ENCODE measurements at places on chromosomes 5 and 9. TPM values are rescaled to one million over a fixed set of nuclear protein-coding genes. Genes with fewer than 3 reads are reported as not detected.

DNA sequence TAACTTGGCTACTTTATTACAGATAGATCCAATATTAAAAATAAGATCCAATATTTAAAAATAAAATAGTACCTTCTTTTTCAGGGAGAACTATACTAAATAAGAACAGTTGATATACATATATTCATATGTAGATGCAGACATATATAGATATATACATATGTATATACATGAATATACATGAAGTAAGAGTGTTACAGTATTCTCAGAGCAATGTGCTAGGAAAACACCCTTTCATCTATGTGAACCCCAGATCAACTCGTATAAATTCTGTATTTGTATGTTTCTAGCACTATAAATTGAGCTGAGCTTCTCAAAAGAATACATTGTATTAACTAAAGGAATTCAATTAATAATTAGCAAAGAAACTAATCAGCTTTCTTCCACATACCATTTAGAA, 287.6 kb downstream of the PDE4D start:
- no peak for DNase-seq

The C9orf40 gene
- 18.1 TPM for total RNA-seq

DNA sequence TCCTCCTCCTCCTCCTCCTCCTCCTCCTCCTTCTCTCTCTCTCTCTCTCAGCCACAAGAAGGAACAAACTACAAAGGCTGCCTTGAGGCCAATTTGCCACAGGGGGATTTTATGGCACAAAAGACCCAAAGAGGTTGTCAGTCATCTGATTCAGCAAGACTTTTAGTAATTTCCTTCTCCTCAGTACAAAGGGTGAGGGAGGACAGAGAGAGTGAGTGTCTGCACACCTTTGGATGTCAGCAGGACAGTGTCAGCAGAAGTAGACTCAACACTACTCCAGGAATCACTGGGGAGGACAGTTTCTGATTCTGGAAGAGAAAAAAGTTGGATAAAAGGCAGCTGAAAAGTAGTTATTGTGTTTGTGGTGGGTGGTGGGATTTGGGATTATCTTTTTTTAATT, 13.6 kb downstream of the TIMD4 start:
- no peak for DNase-seq

GRCh38 chr5:136016945-136017530, 11.8 kb upstream of the TGFBI start:
- peak; percentile 100 for DNase-seq

The TRIM7 gene
- 1.5 TPM for total RNA-seq

The PTRH1 gene
- 28.8 TPM for total RNA-seq

The HMCN2 gene
- total RNA-seq: 12.1 TPM

The CDH9 gene
- total RNA-seq: not detected

DNA sequence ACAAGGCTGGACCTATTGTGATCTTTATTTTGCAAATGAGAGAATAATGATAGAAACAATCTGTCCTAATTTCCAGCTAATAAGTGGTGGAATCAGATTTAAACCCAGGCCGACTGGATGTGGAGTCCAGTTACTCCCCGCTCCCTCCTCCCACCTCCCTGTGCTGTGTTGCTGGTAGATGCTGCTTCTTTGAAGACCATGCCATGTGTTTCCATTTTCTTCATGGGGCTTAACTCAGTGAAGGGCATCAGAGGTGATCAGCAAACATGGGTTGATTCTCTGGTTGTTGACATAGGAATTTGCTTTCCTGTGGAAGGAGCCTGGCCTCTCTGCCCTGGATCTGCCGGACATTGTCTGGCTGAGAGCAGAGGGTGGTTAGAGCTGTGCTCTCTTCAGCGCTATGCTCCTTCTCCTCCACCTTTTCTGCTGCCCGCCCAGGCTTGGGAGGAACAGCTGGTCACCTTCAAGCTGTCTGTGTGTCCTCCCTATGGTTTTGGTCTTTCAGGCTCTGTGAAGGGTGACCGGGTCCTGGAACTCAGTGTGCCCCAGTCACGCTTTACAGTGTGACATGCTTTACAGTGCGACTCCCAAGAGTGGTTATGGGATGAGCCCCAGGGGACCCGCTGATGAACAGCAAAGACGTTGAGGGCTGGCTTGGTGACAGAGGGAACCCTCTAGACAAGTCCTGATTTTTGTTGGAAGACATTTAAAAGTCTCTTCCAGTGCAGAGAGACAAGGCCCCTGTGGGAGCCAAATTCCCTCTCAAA, 68.4 kb upstream of the RPS23 start:
- no peak for DNase-seq

DNA sequence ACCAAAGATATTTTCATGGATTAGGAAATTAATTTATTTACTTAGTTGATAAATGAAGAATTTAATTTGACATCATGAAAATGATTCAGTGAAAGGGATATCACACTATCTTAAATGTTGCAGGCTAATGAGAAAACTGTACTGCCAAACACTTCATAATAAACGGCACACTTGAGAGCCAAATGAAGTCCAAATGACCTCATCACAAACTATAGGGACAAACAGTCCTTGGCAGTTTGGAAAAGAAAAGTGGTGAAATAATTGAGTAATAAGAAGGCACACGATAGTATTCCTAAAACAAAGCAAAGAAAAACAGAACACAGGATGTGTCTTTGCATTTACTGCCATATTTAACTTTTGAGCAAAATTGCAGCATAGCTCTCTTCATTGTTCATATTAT, 116.9 kb upstream of the TLR4 start:
- peak; percentile 24 for DNase-seq

- no peak for DNase-seq
Observed at GRCh38 chr9:14256588-14256987, 57.4 kb downstream of the NFIB start.

The MEF2C gene
- total RNA-seq: 14.5 TPM
